Stimulated activated CD4-positive, alpha-beta T cell treated with anti-CD3 and anti-CD28 coated beads, Interleukin-4, amount 100 ng/mL, for 1 hour (primary cell): ENCODE measurements at places on chromosomes 6 and 20.

- no peak for DNase-seq
Measured at GRCh38 chr20:23121751-23122320, 35.7 kb upstream of the CD93 start.

GRCh38 chr20:10770753-10771152 lies 97.0 kb upstream of the JAG1 start:
- no peak for DNase-seq

DNA sequence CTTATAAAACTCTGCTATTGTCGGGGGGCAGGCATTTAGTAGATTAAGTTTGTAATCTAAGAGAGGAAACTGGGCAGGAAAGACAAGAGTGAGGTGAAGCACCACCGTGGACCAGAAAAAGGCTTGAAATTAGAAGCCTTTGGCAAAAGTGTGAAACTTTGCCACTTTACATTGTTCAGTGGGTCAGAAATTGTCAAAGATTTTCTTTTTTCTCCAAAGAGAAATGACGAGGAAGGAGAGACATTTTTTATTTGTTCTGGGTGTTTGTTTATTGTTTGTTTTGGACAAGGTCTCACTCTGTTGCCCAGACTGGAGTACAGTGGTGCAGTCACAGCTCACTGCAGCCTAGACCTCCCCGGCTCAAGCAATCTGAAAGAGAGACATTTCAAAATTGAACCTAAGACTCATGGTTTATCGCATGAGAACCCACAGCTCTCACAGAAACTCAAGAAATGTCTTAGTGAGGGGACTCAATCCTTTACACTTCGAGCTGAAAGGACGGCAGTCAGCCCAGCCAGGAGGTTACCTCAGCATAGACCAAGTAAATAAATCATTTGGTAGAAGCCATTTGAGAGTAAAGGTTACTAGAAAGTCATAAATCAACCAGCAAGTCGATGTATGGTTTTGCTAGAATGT lies 262.8 kb upstream of the TAB2 start:
- no peak for DNase-seq

DNA sequence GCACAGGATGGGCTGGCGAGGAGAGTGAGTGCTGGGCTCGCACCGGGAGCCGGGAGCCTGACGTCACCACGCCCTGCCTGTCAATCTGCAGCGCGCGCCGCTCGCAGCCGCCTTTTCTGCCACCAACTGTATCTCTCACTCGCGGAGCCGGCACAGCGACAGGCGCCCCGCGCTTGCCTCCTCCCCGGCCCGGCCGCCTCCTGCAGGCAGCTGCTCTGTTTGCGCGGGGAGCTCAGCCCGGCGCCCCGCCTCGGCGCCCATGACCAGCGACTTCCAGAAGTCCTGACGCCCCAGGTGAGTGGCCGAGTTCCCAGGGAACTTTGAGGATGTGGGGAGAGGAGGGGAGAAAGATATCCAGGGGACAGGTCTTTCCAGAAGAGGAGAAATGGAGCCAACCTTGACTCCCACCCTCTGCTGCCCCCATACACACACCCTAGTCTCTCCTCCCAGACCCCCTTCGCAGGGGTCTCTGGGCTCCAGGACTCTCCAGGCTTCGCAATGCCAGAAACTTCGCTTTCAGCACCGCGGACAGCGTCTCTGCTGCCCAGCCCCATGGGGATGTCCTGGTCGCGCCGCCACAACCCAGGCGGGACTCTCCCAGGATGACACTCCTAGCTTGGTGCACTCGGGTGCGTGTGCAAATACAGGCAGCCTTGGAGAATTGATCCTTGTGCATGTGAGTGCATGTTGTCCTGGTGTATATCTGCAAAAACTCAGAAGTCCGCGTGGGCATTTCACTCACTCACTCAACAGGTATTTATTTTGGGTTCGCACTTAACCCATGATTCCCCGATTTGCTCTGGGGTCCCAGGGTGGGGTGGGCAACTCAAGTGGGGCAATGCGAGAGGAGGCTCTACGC lies at the start of gene GPR6:
Gene GPR6, plus strand, starts transcription at position 138 of the 859 bp plus-strand sequence. CDS start 802 bp downstream, outside the sequence.
- peak; percentile 50 for DNase-seq

- DNase-seq: no peak
Measured at GRCh38 chr6:1802491-1803395, 193.0 kb downstream of the FOXC1 start.

- no peak for DNase-seq
Measured at GRCh38 chr6:108157234-108157980, 8.4 kb upstream of the NR2E1 start.

- no peak for DNase-seq
Measured at GRCh38 chr6:117985916-117986315, 78.9 kb downstream of the SLC35F1 start.

DNA sequence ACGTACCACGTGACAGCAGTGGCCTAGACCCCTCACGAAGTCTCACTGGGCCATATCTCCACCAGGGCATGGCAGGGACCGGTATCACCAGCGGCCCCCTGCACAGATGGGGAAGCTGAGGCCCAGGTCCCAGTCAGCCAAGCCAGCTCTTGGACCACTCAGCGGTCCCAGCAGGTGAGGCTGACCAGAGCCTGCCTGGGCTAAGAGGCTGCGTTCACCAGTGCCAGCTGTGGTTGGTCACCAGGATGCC lies 2.6 kb upstream of the MRGBP start:
- DNase-seq: no peak

GRCh38 chr6:36984581-36985416 lies 1.2 kb downstream of the MTCH1 start:
- DNase-seq: peak; percentile 50

- DNase-seq: no peak
Measured at GRCh38 chr20:10986586-10986985, 312.8 kb upstream of the JAG1 start.

GRCh38 chr20:10826111-10826510 lies 152.3 kb upstream of the JAG1 start:
- no peak for DNase-seq

GRCh38 chr20:32356622-32357374 lies 1.3 kb upstream of the ASXL1 start:
- no peak for DNase-seq

DNA sequence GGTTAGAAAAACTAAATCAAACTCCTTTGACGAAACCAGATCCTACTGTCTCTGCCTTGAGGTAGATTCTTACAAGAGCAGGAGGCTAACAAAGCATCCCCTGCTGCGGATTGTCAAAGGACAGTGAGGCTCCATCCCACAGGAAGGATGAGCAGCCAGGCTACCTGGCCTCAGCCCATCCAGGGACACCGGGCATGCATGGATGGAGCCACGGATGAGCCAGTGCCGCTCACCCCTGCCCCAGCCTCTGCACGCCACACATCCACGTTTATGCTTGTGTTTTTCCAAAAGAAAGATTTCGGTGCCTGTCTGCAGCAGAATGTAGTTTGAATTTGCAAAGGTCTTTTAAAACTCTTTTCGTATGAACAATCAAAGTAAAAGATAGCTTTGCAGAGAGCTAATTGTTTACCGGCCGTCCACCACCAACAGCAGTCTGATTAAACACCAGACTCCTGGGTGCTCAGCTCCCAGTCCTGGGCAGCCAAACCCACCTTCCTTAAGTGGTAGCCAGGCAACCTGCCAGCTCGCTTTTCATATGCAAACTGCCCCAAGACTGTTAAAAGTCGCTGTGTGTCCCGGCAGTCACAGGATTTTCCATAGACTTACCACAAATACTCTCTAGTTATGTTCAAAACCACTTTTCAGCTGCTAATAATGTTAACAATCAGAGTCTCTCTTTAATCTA lies 999 bp downstream of the THBS2 start:
- no peak for DNase-seq

- no peak for DNase-seq
Measured at GRCh38 chr6:6469074-6469473, 119.4 kb upstream of the LY86 start.

GRCh38 chr20:57027777-57028176 lies 238.7 kb downstream of the BMP7 start:
- DNase-seq: no peak

DNA sequence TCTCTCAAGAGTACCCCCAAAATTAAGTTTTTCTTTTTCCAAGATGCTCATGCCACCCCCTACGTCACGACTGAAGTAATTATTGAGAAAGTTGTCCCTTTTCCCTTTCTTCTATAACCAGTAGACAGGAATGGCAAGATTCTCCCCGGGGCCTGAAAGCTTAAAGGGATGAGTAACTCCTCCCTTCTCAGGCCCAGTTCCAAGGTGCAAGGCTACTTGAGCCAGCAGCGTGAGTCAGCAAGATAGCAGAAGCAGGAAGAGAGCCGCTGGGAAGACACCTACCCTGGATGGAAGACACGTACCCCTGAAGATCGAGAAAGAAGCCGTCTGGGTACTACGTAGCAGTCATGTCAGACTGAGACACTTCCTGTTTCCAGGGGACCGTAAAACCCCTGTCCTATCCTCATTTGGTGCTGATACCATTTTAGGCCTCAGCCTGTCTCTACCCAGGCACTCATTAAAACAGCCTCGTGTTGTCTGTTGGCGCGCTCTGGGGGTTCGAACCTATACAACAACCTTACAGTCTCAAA lies 241.0 kb downstream of the ADGRG6 start:
- no peak for DNase-seq

GRCh38 chr6:77361018-77361417 lies 102.3 kb downstream of the HTR1B start:
- no peak for DNase-seq

GRCh38 chr20:37315021-37315451 lies 25.6 kb downstream of the MANBAL start:
- DNase-seq: no peak

- DNase-seq: no peak
Measured at GRCh38 chr6:13436399-13437217, 50.8 kb downstream of the GFOD1 start.

DNA sequence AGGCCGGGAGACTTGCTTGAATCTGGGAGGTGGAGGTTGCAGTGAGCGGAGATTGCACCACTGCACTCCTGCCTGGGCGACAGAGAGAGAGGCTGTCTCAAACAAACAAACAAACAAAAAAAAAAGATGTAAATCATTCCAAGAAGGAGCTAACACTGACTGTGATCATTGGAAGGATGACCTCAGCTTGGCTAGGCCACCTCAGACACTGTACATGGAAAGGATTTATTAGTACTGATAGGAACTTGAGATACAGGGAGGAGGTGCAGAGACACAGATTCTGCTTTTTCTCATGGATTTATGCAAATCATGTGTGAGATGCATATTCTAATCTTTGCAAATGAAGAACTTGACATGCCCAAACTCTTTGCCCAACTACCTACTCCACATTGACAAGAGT lies 293.6 kb downstream of the HIVEP2 start:
- DNase-seq: no peak

DNA sequence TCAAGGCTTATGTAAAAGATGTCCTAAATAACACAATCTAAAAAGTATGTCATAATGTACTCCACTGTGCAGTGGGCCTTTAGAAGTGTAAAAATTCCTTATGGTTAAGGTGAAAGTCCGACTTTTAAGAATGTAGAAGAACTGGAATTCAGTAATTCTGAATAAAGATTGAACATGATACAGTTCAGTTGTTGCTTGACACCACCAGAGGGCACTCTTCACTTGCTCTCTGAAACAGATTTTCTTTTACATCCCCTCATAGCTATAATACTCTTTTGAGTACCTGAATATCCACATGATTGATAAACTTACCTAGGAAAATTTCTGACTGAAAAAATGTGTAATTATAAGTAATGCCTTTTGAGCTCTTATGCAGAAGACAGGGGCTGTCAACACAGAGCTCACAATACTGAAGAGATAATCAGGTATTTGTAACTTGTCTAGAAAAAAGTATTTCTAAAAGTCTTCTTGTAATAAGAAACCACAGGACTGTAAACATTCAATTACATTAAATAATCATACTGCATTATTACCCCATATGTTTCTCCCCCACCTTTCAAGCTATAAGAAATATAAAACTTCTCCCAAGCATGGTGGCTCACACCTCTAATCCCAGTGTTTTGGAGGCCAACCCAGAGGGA lies 92.1 kb downstream of the POPDC3 start:
- DNase-seq: no peak

GRCh38 chr6:88483424-88483823 lies 317.3 kb upstream of the CNR1 start:
- no peak for DNase-seq

GRCh38 chr6:111997078-111997852 lies 56.6 kb upstream of the CCN6 start:
- DNase-seq: peak; percentile 72
